ENCODE measurements at places on chromosomes 6 and 20.

DNA sequence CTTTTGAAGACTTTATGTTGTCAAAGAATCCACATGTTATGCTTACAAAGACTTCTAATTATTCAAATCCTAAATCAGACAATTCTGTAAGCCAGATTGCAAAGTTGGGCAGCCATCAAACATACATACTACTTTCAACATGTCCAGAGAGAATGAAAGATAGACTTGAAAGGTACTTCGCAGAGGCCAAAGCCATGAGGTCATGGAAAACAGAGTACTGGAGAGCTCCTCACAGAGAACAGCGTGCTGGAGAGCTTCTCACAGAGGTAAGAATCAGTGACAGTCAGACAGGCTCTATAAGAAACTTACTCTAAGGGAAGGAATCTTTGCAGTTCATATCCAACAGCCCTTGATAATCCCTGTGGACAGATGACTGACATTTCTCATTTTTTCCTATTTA is 400.2 kb downstream of the GJA1 start:
- no peak for DNase-seq

GRCh38 chr6:41626917-41627316 is 11.4 kb upstream of the MDFI start:
- no peak for DNase-seq

DNA sequence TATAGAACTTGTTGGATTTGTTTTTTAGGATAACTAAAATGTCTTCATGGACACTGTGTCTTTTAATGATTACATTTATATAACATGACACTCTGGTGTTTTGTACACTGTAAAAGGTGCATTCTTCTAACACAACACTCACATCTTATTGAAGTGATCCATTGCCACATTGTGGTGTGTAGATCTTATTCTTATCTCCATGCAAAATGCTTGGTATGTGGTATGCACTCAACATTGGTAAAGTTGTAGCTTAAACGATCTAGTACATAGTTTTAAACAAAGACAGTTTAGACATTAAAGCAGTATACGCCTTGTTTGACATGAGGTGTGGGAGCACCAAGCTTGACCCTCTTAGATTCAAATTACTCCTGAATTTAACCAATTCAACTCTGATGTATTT is 84.7 kb downstream of the SASH1 start:
- DNase-seq, result no peak

DNA sequence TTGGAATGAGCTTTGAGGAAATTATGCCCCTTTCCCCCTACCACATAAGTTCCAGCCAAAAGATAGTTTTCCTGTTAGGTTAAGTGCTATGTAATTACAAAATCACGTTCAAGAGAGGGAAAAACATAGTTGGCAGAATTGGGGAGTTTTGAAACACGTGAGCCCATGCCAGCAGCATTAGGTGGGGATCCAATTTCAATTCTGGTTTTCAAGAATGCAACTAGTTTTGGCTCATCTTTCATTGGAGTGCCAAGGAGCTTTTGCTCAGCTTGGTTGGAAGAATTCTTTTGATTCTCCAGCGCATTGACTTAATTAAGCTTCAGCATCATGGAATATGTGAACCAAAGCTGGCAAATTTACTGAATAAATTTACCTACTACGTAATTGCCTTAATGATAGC is 95.9 kb downstream of the SAMD5 start:
- no peak for DNase-seq

GRCh38 chr20:533526-533925 is 10.1 kb downstream of the CSNK2A1 start:
- no peak for DNase-seq

DNA sequence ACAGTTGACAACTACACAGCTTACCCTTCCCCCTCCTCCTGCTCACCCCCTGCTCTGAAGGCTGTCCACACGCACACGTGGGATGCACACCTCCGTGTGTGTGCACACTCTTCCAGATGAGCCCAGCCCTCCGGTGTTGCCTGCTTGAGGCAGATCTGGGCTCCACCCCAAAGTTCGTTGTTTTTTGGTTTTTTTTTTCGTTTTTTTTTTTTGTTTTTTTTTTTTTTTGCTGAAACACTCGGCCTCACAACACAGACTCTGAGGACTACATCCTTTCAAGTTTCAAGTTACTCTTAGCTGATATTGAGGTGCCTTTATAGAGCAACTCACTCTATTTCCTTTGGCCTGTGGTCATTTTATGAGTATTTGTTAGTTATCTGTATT is 88.2 kb downstream of the RREB1 start:
- no peak for DNase-seq

- DNase-seq, result peak; percentile 18
Observed at GRCh38 chr6:136846046-136846445, 23.7 kb downstream of the PEX7 start.

DNA sequence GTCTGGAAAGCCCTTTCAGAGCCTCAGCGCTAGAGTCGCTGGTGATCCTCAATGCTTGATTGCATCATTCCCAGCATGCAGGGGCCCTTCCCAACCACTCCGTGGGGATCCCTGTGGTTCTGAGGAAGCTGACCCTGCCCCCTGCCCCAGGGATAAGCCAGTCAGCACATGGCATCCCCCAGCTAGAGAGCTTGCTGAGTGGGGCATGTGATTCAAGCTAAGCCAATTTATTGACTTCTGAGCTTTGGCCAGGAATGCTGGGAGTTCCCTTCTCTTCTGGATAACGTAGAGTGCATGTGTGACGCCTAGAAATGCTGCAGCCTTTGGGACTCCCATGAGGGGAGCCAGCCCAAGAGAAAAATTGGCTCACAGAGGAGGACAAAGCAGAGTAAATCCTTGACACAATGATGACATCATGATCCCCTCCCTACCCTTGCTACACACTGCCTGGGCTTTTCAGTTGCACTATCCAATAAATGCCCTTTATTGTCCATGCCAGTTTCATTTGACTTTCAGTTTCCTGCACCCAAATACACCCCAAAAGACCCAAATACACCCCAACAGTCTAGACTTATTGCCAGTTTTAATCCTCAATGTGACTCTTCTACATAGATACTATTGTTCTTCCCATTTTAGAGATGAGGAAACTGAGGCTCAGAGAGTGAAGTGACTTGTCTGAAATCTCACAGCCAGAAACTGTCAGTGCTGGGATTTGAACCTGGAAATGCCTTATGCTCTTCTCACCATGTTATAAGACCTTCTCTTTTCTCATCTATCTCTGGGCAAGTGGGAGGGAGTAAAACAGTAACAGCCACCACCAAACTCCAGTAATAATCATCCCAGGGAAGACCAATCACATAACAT is 34.3 kb downstream of the KCNB1 start:
- DNase-seq, result no peak
